Activated CD4-positive, alpha-beta memory T cell treated with anti-CD3 and anti-CD28 coated beads for 36 hours (primary cell): ENCODE measurements at places on chromosomes 6 and 20. TPM values are rescaled to one million over a fixed set of nuclear protein-coding genes. Genes with fewer than 3 reads are reported as not detected.

The INSM1 gene
- total RNA-seq: 6.7 TPM

The SEL1L2 gene
- total RNA-seq: not detected

GRCh38 chr6:156508126-156508525 lies 269.1 kb upstream of the ARID1B start:
- peaks cover 11% of the 10 kb centered on the region for H3K27me3 ChIP-seq
- H3K36me3 ChIP-seq: no peaks in the 10 kb centered on the region
- DNase-seq: no peak
- H3K4me1 ChIP-seq: no peaks in the 10 kb centered on the region
- H3K4me3 ChIP-seq: no peak overlapping the region
- H3K27ac ChIP-seq: no peak overlapping the region

The PM20D2 gene
- 8.4 TPM for total RNA-seq

GRCh38 chr6:133632206-133632605 lies 256.7 kb upstream of the TCF21 start:
- no peak for DNase-seq
- H3K4me1 ChIP-seq: no peaks in the 10 kb centered on the region
- H3K36me3 ChIP-seq: no peaks in the 10 kb centered on the region
- H3K27me3 ChIP-seq: no peaks in the 10 kb centered on the region
- H3K27ac ChIP-seq: no peak overlapping the region

GRCh38 chr6:3784885-3785744 lies 33.6 kb upstream of the PXDC1 start:
- no peaks in the 10 kb centered on the region for H3K36me3 ChIP-seq
- H3K4me1 ChIP-seq: no peaks in the 10 kb centered on the region

- no peak overlapping the region for H3K4me3 ChIP-seq
- DNase-seq: no peak
- no peaks in the 10 kb centered on the region for H3K36me3 ChIP-seq
- no peak overlapping the region for H3K27ac ChIP-seq
- no peaks in the 10 kb centered on the region for H3K4me1 ChIP-seq
- H3K27me3 ChIP-seq: peaks cover 8% of the 10 kb centered on the region
Observed at GRCh38 chr6:49541936-49542335, 8.5 kb upstream of the C6orf141 start.

DNA sequence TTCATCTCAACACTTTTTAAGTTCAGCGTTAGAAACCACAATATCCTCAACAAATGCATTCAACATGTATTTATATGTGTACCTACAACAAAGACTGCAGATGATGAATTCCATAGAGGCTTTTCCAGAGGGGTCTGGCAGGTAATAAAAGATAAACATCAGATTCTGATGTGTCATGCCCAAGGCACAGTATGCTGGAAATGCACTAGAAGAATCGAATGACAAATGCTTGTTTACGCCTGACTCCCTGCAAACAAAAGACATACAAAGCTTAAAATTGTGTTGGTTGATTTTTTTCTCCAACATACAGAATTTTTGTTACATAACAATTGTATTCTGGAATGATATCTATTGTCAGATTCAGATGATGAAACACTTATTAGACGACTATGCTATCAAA lies at the start of gene LGSN:
TSS of gene LGSN (minus strand) at position 45 of the 400 bp plus-strand sequence. CDS start at position 5, 40 bp downstream.
- H3K4me1 ChIP-seq: no peaks in the 10 kb centered on the region
- H3K27me3 ChIP-seq: no peaks in the 10 kb centered on the region
- no peak for DNase-seq

DNA sequence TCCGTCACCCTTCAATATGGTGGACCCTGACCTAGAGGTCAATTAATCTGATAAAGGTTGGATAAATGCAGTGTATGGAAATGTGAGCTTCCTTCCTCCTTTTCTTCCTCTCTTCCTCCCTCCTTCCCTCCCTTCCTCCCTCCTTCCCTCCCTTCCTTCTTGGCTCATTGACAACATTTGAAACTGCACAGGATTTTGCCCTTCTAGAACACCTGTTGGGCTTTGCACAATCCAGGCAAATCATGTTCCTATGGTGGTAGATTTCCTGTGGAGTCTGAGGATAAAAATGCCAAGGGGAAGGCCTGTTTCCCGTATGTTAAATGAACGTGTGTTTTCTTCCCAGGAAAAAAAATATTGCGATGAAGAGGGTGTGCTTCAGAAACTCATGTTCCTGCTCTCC lies 642.8 kb downstream of the EPM2A start:
- no peak overlapping the region for H3K4me3 ChIP-seq
- H3K4me1 ChIP-seq: no peaks in the 10 kb centered on the region
- H3K36me3 ChIP-seq: no peaks in the 10 kb centered on the region
- no peak for DNase-seq
- H3K27me3 ChIP-seq: peaks cover 4% of the 10 kb centered on the region

DNA sequence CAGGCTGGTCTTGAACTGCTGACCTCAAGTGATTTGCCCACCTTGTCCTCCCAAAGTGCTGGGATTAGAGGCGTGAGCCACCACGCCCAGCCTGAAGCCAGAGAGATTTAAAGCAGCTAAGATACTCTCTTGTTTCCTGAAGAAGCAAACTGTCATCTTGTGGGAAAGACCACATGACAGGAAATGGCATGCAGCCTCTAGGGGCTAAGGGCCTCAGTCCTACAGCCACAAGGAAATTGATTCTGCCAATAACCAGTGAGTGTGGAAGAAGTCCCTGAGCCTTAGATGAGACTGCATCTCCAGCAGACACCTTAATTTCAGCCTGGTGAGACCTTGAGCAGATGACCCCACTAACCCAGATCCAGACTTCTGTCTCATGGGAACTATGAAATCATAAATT lies 40.9 kb downstream of the KIZ start:
- H3K4me1 ChIP-seq: peaks cover 7% of the 10 kb centered on the region
- no peaks in the 10 kb centered on the region for H3K27me3 ChIP-seq
- H3K4me3 ChIP-seq: no peak overlapping the region
- H3K27ac ChIP-seq: no peak overlapping the region
- H3K36me3 ChIP-seq: peaks cover 41% of the 10 kb centered on the region

The RIPOR2 gene
- total RNA-seq: 68.7 TPM

The ZBTB46 gene
- total RNA-seq: 4.6 TPM

DNA sequence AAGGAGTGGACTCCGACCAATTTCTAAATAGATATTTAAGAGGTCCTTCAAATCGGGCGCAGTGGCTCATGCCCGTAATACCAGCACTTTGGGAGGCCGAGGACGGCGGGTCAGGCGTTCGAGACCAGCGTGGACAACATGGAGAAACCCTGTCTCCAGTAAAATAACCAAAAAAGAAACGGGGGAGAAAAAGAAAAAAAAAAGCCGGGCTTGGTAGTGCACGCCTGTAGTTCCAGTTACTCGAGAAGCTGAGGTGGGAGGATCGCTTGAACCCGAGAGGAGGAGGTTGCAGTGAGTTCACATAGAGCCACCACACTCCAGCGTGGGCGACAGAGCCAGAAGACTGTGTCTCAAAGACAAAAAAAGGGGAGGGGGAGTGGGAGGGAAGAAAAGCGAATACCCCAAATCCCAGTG lies 53.3 kb upstream of the HFE start:
- peak overlapping the region; percentile 99 for H3K27ac ChIP-seq
- peaks cover 12% of the 10 kb centered on the region for H3K27me3 ChIP-seq
- peak overlapping the region; percentile 83 for H3K4me3 ChIP-seq
- peaks cover 30% of the 10 kb centered on the region for H3K4me1 ChIP-seq
- peak; percentile 73 for DNase-seq

GRCh38 chr6:46935687-46936086 lies 13.9 kb upstream of the ADGRF5 start:
- no peak for DNase-seq
- no peaks in the 10 kb centered on the region for H3K36me3 ChIP-seq
- H3K4me3 ChIP-seq: no peak overlapping the region
- no peak overlapping the region for H3K27ac ChIP-seq
